ENCODE measurements at places on chromosomes 13 and 19.

DNA sequence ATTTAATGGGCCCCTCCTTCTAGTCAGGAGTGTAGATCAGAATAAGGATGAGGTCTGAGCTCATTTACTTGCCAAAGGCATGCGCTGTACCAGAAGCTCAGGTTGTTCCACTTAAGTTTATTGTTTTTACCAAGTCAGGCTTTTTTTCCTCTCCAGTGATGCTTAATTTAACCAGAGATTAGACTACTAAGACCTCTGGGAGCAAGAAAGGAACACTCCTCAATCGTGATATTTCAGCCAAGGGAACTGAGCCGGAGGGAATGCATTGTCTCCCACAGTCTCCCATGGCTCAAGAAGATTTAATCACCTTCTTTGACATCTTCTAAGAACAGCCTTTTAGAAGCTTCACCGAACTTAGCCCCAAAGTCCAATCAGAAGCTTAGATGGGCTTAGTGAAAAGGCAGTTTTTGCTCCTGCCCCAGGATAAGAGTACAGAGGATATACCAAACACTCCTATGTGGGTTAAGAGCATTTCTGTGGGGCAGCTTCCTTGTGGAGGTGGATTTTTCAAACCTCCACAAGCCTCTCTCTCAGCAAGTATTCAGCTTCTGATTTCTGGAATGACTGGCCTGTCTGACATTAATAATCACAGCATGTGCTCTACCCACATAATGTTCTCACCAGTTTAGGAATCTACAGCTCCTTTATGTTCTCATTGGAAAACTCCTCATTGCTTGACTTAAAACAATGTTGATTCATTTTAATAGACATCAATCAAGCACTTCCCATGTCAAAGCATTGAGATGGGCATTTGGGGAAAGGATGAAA is 322.7 kb downstream of the SUCLA2 start:
- no peak for DNase-seq

DNA sequence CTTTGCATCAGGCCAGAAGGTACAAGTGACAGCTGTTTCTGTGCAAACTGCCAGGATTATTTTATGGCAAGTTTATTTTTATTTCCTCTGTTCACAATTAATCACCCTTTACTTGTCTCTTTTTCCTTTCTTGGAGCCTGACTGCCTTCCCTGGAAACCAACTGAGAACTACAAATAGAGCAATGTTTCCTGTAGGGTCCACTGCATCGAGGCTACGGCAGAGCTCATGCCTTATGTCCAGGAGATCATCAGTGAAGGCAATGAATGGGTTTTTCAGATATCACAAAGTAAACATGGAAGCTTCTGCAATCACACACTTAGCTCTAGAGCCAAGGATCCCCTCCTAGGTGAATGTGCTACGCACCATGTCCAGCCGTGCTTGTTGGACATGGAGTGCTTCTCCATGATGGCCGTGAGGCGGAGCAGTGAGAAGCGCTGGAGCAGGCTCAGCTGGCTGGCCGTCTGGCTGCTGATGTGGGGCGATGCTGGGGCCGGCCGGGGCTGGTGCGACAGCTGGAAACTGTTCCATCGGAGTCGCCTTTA is 110.9 kb downstream of the KL start:
- no peak for DNase-seq

- no peak for DNase-seq
Measured at GRCh38 chr19:45428384-45429231, 4.9 kb upstream of the ERCC1 start.

DNA sequence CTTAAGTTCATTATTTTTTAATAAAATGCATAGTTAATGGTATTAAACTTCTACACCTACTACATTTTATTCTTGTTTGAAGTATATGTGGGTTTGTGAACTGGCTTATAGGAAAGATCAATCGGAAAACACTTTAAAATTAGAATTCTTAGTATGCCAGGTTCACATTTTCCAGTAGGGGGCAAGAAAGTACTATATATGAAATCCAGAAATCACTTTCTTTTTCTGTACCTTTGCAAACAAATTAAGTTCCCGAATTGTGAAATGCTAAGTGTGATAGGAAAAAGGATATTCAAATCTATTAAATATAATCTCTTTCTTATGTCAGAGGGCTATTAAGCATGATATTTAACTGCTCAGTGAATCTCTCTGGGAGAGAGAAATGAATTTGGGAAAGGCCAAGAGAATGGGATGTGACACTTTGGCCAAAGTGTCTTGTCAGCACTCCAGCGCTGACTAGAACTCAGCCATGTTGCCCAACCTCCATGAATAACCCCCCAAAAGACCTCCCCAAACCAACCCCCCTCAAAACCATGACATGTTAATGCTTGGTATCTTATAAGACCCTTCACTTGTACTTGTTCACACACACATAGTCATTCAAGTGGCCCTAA is 122.6 kb upstream of the SLC10A2 start:
- DNase-seq: no peak

- no peak for DNase-seq
Measured at GRCh38 chr13:65414187-65414586, 1815.9 kb downstream of the PCDH9 start.

DNA sequence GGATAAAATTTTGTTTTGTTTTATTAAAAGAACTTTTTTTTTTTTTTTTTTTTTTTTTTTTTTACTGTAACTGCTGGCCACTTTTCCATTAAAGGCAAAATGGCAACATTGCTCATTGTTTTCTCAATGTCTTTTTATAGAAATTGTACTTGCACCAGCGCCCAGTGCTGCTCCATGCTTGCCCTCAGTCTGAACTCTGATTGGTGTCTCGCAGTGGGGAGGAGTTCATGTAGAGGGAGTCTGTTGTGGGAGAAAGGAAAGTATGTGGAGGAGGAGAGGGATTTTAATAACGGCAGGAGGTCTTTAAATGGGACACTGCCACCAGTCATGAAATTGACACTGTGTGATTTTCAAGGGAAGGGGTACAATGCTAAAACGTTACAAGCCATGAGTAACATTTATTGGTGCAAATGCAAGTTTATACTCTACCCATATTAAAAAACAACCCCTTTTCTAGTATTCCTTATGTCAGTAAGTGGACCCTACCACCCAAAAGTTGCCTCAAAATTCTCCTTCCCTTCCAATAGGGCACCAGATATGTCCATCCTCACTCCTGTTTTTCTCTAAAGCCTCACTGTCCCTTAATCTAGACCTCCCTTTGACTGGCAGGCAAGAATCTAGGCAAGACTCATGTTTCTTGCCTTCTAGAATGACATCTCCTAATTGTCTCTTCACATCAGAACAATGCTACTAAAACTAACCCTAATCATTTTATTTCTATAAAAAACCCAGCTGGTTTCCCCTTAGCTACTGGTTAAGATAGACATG is 3.2 kb downstream of the RASL11A start:
- DNase-seq: no peak

DNA sequence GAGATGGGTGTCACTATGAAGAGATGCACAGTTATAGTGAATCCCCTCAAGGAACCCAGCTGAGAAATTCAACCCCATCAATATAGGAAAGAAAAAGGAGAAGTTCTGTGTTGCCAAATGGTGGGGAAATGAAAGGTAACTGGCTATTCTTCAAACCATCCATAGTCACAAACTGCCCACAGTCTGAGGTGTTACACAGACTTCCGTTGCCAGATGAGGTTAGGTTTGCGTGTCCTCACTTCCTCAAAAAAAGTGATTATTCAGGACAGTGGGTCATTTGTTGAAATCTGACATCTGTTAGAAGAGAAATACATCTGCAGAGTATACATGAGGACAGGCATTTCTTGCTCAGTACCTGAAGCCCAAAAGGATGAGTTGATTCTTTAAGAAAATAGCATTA is 9.0 kb downstream of the SIGLEC5 start:
- no peak for DNase-seq

DNA sequence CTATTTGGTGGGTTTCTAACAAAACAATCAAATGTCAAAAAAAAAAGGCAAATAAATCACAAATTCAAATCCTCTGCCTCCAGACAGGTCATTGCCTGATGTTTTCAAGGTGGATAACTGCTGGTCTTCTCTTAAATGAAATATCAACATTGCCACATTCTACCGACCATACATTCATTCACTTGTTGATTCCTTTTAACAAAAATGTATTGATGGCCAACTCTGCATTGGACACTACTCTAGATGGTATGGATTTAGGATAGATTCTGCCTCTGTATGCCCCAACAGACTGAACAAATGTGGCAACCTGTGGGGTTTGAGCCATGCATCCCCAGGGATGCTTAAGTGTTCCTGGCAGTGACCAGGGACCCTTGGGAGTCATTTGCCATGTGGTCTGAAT is 87.6 kb upstream of the STK24 start:
- DNase-seq: no peak

GRCh38 chr19:19068659-19069654 is 5.2 kb downstream of the SLC25A42 start:
- no peak for DNase-seq

Measured in stimulated activated CD8-positive, alpha-beta memory T cell treated with anti-CD3 and anti-CD28 coated beads, Interleukin-2, amount 100 ng/mL, for 48 hours (primary cell).